Fibroblast of skin of back (primary cell): ENCODE measurements at places on chromosomes 6 and 20.

DNA sequence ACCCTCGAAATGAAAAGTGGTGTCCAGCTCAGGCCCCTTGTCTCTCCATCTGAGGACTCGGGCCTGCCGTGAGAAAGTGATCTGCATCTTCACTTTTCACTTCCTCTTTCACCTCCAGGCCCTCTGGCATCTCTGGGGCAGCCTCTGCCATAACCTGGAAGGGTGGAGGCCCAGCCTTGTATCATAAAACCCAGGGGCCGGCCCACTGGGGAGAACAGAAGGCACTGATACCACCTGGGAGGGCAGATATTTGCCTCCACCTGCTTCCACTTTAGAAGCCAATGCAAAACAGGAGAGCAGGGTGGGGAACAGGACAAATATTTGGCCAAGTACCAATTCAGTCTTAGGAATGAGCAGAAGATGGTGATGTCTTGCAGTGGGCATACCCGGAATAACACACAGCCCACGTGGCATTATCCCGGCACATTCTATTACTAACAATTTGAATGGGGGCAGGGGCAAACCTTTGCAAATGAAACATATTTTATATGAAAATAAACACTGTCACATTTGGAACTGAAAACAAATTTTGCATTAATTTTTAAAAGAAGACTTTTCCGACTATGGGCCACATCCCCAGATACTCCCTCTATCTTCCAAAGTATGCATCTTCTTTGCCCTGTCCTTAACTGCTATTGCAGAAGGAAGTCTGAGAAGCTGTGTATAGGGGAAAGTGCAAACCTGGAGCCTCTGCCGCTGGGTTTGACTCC lies 69.2 kb upstream of the TBC1D7 start:
- peak; percentile 27 for DNase-seq

DNA sequence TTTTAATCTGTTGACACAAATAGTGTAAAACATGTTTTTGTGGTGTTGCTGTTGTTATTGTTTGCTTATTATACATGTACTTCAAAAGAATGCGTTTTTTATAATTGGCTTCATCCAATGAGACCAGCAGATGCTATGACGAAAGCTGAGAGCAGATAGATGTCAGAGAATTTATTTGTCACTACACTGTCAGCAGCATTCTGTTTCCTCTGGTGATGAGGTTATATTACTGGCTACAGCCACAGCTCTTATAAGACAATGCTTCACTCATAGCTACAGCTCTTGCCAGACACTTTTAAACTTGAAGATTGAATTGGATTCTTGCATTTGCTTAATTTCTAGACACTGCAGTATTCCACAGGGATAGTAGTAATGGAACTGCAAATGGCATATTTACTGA lies 860.5 kb downstream of the TBC1D32 start:
- no peak for DNase-seq

- DNase-seq, result no peak
Observed at GRCh38 chr20:4017051-4017712, 1.8 kb upstream of the RNF24 start.

DNA sequence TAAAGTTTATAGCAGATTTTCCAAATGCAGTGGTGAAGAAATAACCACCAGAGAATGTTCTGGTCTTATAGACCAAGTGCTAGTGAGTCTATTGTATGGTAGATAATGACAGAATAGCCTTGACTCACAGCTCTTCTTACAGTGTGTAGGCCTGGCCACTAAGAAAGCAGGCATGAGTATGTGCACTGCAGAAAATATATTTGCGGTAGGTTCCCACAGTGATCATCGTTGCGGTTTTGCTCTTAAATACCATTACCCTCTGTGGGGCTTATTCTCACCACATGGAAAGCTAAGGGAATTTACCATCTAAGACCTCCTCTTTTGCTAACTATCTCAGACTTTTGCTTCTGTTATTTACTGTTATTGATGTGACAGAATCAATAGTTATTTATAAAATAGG lies 212.3 kb upstream of the SYNDIG1 start:
- DNase-seq, result peak; percentile 81

DNA sequence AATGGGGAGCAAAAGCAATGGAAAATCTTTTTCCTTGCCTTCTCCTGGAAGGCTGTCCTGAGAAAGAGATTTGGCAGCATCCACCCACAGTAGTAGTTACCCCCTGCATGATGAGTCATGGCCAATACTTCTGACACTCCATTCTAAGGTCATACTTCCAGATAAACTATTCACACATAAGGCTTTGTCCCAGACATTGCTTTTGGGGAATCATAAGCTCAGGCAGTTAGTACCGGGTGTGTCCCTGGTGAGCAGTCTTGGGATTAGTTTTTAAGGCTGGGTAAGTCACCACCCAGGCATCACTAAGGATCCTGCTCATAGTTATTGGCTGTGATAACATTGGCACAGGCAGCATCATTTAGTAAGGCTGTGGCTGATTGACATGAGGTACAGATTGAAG lies 160.6 kb upstream of the GGTLC1 start:
- DNase-seq, result peak; percentile 83

GRCh38 chr6:33692078-33692759 lies 19.3 kb downstream of the UQCC2 start:
- peak; percentile 18 for DNase-seq
